MG63 (cell line): ENCODE measurements at places on chromosomes 6 and 20. TPM values are rescaled to one million over a fixed set of nuclear protein-coding genes. Genes with fewer than 3 reads are reported as not detected.

The LY6G6D gene
- not detected in 2 replicates for total RNA-seq

- no peak for DNase-seq
Observed at GRCh38 chr20:32248043-32248442, 29.4 kb upstream of the KIF3B start.

The PI16 gene
- total RNA-seq: not detected in 2 replicates

The PLAGL1 gene
- total RNA-seq: 2.1 and 5.0 TPM in 2 replicates

DNA sequence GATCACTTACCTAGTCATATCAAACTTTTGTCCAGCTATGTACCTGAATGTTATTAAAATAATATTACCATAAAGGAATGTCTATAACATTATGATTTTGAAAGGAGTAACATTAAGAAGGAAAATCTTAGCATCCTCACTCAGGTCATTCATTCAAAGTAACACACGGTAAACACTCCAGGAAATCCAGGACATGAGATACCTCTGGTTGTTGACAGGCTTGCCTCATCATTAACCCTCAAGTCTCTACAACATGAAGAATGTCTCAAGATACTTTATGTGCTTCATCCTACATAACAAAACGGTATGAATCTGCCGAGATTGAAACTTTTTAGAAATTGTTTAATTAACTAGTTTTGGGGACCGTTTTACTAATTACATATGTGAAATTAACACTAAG lies 690 bp upstream of the FILIP1 start:
- DNase-seq: no peak

DNA sequence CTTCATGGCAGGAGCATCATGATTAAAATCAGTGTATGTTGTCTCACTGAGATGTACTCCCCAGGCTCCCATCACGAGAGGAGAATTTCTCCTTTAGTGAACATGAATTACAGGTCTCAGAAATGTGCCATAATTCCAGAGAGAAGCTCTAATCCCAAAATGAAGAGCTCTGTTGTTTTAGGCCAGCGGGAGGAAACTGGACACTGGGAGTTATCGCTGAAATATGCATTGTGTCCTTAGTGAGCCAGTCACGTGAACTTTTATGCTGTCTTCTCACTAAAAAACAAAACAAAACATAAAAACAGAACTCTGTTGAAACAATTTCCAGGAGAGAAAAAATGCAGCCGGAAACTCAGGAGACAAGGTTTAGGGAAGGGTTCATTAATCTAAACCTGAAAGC lies 315.7 kb upstream of the NT5E start:
- DNase-seq: no peak

GRCh38 chr6:13648850-13649249 lies 33.7 kb downstream of the NOL7 start:
- DNase-seq: no peak

- DNase-seq: no peak
Observed at GRCh38 chr20:6397115-6397514, 274.3 kb upstream of the FERMT1 start.

- DNase-seq: no peak
Observed at GRCh38 chr6:143741480-143741879, 63.7 kb downstream of the PHACTR2 start.

- no peak for DNase-seq
Observed at GRCh38 chr20:46970937-46971630, 76.4 kb downstream of the EYA2 start.
